NB4 (cell line): ENCODE measurements at places on chromosomes 6 and 20.
A peak's percentile ranks its signal among the peaks of the same experiment; 100 is the strongest.

GRCh38 chr20:6898928-6899327 is 131.4 kb downstream of the BMP2 start:
- no peak for DNase-seq

DNA sequence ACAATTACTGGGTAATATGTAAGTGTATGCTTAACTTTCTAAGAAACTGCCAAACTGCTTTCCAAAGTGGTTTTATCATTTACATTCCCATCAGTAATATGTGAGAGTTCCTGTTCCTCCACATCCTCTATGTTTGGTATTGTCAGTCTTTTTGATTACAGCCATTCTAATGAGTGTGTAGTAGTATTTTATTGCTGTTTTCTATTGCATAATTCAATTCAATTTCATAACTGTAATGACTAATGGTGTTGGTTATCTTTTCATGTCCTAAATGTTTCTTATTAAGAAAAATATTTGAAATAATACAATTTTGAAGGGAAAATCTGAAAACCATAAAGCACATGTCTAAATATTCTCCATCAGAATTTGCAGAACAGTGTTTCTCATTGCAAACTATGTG is 119.3 kb downstream of the MAP3K7 start:
- DNase-seq = no peak

GRCh38 chr6:135423649-135424128 is 73.9 kb downstream of the AHI1 start:
- DNase-seq = peak; percentile 85

DNA sequence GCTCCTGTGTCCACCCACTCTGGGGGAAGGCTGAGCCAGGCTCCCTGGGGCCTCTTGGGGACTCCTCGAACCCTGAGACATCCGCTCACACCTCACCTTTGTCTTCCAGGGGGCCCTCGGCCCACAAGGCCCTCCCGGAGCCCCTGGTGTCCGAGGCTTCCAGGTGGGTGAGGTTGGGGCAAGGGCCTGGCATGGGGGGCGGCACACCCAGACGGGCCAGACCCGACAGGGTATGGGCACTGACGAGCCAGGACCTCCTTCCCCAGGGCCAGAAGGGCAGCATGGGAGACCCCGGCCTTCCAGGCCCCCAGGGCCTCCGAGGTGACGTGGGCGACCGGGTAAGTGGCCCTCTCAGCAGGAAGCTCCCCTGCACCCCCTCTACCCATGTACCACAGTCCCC is 13.4 kb downstream of the COL9A3 start:
- no peak for DNase-seq

- no peak for DNase-seq
Observed at GRCh38 chr6:82957868-82958245, 107.8 kb downstream of the UBE3D start.

GRCh38 chr6:131729550-131729949 is 18.7 kb upstream of the CTAGE9 start:
- no peak for DNase-seq

GRCh38 chr6:31122791-31123706 is 2.8 kb upstream of the CDSN start:
- no peak for DNase-seq

GRCh38 chr6:25370178-25371036 is 91.2 kb downstream of the CARMIL1 start:
- DNase-seq = no peak

DNA sequence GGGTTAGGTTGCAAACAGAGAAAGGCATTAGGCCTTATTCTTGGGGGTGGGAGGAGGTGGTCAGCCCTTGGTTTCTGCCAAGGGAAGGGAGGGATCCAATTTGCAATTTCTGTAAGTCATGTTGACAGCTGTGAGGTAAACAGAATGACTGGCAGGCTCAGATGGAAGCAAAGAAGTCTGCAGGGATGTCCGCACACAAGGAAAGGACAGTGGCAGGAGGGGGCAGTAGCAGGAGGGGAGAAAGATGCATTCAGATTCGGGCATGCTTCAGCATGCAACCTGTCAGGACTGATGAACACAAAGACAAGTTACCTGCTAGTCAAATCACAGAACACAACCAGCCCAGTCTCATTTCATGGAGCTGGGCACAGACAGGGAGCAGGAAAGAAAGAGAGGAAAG is 217.9 kb upstream of the FOXA2 start:
- DNase-seq = no peak

GRCh38 chr6:75402296-75402695 is 91.3 kb downstream of the FILIP1 start:
- no peak for DNase-seq

DNA sequence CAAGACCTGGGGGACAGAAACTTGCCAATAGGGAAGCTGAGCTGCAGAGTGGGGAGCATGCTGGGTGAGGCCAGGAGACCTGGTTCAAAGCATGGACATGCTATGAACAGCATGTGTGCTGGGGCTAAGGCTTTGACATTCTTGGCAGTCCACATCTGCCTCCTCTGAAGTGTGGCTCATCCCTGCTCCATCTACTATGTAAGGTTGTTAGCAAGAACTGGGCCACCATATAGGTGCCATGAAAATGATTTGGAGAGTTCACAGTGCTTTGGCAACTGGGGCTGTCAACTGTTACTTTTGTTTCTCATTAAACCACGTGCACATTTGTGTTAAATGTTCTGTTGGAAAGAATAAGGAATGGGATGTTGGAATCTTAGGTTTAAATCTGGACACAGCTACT is 311.1 kb downstream of the CDC5L start:
- DNase-seq = no peak

DNA sequence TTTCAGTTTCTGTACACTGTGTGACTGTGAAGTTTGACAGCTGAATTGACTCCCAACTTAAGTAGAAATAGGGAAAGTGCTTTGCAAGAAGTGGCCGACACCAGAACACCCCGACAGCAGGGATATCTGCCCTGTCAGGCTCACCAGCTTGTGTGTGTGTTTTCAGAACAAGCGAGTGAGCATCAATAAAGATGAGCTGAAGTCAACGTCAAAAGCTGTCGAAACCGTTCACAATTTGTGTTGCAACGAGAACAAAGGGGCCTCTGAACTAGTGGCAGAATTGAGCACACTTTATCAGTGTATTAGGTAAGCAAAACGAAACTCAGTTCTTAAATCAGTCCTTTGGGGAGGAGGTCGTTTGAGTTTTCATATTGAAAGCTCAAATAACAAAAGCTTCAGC is 10.7 kb downstream of the NELFCD start:
- DNase-seq = no peak

DNA sequence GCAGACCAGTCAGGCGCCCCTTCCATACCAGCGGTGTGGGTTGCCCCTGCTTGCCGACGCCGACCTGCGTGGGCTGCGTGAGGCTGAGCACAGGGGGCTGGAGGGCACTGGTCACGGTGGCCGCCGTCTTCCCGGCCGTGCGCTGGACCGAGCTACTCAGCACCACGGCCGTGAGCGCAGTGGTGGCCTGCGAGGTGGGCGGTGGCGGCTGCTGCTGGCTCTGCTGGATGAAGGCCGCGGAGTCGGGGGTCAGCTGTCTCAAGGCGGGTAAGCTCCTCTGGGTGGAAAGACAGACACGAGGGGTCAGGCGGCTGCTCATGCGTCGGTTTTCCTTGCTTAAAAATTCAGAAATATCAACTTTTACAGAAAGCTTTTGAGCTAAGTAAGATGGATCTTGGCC is 59.2 kb downstream of the TAF4 start:
- DNase-seq = no peak

DNA sequence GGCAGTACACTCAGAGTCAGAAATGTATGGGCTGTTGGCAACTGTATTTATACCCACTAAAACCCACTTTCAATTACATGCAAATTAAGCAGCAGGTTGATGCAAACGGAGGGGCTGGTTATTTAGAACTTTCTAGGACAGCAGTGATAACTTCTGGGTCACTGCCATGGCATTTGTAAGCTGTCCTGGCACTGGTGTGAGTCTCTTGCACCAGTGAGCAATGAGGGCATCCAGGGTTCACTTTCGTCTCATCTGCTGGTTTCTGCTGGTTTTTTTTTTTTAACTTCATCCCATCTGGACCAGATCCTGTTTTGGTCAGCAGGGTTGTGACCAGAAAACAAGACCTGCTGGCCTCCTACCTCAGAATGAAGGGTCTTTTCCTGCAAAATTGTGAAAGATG is 49.2 kb downstream of the CDH26 start:
- no peak for DNase-seq

DNA sequence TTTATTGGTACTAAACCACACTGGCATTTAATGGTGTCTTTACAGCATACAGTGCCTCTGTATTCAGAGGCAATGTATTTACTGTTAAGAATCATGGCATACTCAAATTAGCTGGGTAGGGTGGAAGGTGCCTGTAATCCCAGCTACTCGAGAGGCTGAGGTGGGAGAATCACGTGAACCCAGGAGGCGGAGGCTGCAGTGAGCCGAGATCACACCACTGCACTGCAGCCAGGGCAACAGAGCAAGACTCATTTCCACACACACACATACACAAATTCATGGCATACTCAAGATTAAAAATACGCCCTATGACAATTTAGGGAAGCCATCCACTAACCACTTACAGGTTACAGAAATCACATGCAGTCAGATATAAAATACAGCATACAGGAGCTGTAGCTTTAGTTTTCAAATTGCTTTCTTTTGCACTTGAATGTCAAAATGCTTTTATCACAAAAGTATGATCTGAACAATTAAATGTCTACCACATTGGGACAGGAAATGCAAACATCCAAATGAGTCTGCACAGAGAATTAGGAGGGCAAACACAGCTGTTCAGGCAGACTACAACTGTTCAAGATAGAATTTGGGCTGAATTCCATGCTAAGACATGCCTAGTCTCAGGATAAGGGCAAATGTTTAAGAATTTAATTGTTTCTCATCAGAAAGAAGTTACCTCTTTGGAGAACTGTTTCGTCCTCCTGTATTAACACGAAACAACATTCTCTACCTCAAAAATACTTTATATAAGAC is 36.4 kb downstream of the CSNK2A1 start:
- no peak for DNase-seq

- no peak for DNase-seq
Observed at GRCh38 chr20:13353261-13353945, 132.3 kb downstream of the ISM1 start.

DNA sequence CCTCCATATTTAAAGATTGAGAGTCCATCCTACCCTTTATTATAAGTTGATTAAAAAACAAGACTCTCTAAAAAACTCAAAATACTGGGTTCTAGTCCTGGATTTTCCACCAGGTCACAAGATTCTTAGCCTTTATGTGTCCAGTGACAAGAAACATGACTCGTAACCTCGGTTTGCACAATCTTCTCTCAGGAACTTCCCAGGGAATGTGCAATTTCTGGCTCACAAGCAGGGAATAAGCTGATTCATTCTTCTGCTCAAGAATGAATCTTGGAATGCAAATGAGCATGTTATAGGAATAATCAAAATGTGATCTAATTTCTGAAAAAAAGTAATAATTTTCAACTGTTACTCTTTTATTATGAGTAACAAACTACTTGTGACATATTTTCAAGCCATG is 45.1 kb downstream of the OGFRL1 start:
- DNase-seq = no peak

DNA sequence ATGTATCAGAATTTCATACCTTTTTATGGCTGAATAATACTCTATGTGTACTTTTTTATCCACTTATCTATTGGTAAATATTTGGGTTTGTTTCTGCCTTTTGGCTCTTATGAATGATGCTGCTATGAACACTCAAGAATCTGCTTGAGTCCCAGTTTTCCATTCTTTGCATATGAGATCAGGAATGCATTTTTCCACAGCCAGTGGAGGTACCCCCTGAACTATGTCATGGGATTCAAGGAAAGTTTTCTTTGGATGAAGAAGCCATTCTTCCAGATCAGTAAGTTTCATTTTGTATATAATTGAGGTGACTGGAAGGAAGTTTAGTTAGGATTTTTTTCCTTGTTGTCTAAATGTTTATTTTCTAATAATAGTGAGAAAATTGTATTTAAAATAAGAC is 40.9 kb downstream of the NKX2-4 start:
- DNase-seq = no peak

DNA sequence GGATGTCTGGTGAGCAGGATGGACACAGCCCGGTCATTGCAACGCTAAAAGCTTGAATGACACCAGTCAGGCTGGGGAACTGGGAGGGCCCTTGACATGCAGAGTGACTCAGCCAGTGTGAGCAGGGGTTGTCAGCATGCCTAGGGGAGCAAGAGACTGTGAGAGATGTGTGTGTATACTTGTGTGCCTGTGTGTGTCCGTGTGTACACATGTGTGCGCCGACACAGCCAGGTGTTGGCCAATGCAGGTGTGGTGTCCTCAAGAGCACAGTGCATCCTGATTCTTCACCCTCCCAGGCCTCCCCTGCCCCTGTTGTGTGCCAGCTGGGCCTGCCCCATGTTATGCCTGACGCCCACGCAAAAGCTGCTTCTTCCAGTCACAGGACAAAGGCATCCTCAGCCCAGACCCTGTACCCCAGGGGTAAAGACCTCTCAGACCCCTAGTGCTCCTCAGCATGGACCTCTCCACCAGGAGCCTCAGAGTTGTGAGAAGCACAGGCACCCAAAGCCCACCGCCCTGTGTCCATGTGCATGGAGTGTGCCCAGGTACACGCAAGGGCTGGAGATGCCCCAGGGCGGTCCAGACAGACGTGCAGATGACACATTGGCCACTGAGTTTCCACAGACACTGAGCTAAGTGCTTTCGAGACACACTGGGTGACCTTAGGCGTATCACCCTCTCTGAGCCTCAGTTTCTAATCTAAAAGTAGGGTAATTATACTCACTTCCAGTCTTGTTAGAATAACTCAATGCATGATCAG is 16.6 kb downstream of the NRSN2 start:
- DNase-seq = peak; percentile 41

DNA sequence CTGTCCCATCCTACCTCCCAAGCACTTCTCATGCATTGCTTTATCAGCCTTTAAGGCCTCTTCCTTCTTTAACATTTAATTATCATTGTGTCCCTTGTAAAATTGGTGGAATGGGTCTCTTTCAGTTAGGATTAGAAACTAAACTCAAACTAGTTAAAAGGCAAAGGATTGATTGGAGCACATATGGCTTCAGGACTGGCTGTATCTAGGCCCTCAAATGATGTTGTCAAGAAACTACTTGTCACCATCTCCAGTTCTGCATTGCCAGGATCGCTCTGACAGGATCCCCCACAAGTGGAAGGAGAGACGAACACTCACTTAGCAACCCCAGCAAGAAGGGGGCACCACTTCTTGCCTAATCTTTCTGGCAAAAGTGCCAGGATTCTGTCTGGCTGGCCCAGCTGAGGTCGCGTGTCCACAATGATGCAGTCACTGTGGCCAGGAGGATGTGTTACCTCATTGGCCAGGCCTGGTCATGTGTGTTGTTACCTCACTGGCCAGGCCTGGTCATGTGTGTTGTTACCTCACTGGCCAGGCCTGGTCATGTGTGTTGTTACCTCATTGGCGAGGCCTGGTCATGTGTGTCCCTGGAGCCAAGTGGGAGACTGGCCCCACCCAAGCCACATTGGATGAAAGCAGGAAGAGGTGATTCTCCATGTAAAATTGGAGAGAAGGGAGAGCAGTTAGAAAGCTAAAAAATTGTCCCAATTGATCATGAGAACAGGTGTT is 5.0 kb downstream of the BANF2 start:
- no peak for DNase-seq

DNA sequence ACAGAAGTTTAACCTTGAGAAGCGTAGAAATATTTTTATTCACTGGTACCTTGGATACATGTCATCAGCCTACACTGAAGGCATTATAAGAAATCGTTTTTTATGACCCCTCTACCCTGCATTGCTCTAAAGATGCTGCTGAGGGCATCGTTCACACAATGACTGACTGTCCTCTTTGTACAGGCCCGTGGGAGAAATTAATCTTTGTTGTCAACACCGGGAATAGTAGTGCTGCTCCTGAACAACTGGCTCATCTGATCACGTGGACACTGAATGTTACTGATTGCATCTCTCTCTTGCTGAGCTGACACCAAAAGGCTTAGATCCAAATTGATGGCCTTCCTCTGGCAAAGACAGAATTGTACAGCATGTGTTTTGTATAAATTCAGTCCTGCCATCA is 157.1 kb upstream of the SMLR1 start:
- DNase-seq = no peak
